Activated T-helper 2 cell treated with anti-CD3 and anti-CD28 coated beads, Interferon-gamma antibody, Interleukin-2, Interleukin-4, amounts not matched to agents 10 μg/mL and 5 μg/mL and 100 μg/mL, durations not matched to agents 14 hours and 24 hours and 36 hours (primary cell): ENCODE measurements at places on chromosomes 3 and 15.

DNA sequence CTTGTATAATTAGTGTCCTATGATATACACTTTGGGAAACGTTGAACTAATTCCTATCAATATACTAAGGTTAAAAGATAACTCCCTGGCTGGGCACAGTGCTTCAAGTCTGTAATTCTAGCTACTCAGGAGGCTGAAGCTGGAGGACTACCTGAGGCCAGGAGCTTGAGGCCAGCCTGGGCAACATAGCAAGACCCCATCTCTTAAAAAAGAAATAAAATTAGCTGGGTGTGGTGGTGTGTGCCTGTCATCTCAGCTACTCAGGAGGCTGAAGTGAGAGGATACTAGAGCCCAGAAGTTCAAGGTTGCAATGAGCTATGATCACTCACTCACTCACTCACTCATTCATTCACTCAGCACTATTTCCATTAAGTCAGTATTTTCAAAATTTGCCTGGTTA is 55.2 kb downstream of the SLC12A6 start:
- no peak for DNase-seq

GRCh38 chr15:64001148-64001547 is 45.1 kb downstream of the DAPK2 start:
- DNase-seq: no peak

- DNase-seq: no peak
Measured at GRCh38 chr3:78665776-78666469, 1101.9 kb downstream of the ROBO1 start.

- DNase-seq: no peak
Measured at GRCh38 chr15:88043396-88043795, 213.1 kb downstream of the NTRK3 start.

DNA sequence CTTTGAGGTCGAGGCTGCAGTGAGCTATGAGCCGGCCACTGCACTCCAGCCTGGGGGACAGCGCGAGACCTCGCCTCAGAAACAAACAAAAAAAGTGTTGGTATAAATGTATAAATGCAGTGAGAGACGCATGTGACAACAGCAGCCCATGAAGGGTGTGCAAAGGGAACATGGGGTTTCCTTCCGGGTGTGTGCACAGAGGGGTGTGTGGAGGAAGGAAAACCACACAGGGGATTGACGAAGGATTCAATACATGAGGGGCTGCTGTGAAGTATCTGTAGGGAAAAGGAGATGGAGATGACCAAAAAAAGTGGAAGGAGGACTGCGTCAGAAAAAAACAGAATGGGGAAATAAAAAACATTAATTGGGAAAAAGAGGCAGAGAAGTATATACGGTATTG is 1.1 kb downstream of the MTFMT start:
- no peak for DNase-seq

GRCh38 chr15:74519311-74519710 is 21.7 kb upstream of the ARID3B start:
- DNase-seq: no peak
